ENCODE measurements at places on chromosomes 11 and 22.

DNA sequence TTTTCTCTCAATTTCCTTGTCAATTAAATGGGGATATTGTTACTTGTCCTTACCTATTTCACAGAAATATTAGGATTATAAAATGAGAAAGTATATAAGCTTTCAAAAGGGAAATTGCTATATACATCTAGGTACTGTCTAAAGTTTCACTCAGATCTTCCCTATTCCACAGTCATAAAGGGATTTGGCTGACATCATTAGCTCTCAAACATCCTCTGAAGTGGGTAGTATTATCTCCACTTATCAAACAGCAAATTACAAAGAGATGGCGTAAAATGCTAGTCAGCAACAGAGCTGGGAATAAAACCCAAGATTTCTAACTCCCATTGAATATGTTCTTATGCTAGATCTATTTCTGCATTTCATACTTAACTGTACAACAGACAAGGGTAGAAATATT, 50.9 kb downstream of the SLC25A17 start:
- no peak for DNase-seq

GRCh38 chr11:74269161-74269811, 42.2 kb downstream of the P4HA3 start:
- DNase-seq = no peak

DNA sequence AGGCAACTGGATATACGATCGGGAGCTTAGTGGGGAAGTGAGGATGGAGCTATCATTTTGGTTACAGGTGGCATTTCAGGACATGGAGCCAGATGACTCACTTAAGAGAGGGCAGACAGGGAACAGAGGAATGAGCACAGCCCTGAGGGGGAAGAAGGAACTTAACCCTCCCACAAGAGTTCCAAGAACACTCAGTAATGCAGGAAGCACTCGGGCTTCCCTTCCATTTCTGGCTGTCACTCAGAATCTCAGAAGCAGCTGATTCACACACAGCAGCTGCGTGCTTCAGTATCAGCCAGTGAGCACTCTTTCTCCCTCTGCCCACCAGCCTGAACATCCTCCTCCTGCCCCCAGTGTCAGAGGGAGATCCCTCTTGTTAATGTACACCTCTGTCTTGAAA, 34.8 kb downstream of the EFCAB6 start:
- no peak for DNase-seq

DNA sequence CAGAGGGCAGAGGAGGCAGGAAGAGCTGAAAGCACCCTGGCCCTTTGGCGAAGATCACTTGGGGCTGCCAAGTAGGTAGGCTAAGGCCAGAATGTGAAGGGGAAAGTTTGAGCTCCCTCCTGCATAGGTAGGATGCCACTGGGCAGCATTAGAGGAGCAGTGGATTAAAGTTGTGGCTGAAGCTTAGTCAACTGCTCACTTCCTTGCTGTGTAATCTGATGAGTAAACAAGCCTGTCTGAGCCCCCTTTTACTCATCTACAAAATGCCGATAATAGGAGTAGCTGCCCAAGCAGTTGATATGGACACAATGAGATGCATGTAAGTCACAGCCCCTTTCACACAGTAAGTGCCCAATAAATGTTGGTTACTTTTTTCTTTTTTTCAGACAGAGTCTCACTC, 216.4 kb downstream of the MN1 start:
- no peak for DNase-seq

DNA sequence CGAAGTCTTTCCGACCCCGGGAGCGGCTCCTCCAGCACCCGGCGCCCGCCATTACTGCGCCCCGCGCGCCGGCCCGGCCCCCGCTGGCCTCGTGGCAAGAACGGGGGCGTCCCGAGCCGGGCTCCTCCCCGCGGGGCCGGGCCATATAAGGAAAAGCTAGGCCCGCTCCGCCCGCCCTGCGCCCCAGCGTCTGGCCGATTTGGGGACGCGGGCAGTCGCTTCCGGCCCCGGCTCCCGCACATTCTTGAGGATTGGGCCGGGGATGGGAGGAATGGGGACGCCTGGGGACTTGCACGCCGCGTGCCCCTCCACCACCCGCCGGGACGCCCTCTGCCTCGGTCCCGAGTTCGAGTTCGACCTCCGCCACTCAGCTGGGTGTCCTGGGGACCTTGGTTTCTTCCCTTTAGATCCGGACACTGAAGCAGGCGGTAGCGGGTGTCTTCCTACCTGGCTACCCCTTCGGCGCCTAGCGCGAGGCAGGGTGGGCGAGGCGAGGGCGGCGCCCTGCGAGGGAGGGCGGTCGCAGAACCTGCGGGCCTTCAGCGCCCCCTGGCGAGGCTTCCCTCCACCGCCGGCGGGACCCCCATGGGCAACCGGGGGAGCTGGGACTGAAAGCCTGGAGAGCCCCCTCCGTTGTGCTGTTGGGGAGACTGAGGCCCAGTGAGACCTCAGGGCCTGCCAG, 3.8 kb downstream of the SMTN start:
- peak; percentile 83 for DNase-seq

- no peak for DNase-seq
Measured at GRCh38 chr11:73386016-73386415, 9.8 kb downstream of the RELT start.

DNA sequence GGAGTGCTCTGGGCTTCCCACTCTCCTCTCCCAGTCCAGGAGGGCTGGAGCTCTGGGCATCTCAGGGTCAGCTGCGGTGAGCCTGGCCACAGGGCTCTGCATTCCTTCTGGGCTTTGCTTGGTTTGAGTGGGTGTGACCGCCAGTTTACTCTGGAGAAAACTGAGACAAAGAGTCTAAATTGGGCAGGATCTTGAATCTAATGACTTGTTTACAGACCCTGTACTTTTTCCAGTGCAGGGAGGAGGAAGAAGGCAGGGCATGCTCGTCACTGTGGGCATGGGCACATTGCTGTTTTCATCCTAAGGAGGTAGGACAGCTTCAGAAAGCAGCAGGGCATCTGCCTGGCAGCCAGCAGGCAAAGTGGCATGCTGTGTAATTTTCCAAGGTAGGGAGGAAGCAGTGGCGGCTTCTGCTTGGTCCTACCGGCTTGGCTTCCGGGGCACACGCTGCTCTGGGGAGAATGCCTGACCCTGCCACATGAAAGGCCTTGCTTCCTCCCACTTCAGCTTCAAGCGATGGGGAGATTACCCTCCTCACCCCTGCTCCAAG, 22.9 kb downstream of the FLI1 start:
- no peak for DNase-seq

DNA sequence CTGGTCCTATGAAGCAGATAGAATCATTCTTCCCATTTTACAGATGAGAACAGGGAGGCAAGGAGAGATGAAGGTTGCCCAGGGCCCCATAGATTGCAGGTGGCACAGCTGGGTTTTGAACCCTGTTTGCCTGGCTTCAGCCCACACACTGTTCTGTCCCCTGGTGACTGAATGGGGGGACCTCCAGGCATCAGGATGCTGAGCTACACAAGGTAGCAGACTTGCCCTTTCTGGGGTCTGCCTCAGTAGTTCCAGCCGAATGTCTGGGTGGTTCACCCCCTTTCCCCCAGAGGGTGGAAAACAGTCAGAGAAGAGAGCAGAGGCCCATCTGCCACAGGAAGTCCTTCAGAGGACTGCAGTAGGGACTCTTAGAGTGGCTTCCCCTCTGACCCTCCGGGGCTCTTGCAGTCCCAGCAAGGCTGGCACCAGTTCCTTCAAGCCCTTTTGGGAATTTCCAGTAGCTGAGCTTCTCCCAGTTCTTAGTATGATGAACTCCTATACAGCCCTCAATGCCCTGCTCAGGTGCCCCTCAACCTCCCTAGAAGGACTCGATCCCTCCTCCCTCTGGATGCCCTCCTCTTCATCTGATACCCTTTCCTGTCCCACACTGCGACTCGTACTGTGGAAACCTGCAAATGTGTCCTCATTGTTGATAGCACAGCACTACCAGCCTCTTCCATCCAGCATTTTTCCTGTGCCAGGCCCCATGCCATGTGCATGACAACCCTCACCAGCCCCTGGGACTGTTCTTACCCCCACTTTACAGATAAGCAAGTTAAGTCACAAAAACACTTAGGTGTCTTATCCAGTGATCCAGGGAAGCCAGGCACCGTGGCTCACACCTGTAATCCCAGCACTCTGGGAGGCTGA, 82.8 kb downstream of the IGLL1 start:
- no peak for DNase-seq

DNA sequence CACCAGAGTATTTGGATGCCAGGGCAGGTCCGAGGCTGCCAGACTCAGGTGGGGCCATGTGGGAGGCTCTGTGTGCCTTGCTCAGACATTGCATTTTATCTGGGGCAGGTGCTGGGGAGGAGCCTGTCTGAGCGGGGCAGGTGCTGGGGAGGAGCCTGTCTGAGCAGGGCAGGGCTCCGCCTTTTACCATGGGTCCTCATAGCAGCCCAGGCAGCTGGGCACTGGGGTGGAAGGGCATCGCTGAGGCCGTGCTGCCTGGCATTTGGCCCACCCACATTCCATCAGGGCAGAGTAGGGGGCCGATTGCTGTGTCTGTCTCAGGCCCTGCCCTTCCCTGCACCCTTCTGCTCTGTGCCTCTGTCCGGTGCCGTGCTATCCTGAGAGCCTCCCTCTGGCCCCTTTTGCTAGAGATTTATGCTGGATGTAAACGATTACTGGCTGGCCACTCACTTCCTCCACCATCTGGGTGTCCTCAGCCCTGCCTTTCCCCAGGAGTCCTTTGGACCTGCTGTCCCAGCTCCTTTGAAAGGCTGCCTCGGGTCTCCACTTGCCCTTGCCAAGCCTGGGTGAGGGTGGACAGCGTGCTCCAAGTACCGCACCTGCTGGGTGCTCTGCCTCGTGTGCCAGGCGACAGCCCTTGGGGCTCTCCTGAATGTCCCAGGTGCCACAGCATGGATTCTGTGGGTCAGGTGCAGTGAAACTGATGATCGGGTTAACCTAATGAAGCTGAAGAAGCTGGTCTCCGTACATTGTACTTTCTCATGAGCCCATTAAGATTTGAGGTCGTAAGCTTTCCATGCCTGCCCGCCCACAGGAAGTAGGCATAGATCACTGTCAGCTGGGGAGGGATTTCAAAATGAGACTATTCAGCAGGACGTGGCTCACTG, 281.6 kb downstream of the TBC1D22A start:
- DNase-seq = no peak

DNA sequence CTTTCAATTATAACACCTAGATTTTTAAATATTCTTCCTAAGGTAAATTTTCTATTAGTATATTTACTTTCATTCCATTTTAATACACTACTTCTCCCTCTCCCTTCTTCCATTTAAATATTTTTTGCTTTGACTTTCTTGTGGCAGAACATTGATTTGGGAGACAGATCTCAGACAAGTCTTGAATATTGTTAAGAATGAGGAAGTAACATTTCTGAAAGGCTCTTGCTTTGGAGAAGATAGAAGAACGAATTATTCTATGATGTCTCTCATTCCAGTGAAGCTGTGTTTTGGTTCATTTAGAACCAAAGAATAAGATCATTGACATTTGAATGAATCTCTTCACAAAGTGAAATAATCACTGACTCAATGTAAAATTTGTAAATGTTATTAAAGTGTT, 2.4 kb downstream of the IPO7 start:
- no peak for DNase-seq

DNA sequence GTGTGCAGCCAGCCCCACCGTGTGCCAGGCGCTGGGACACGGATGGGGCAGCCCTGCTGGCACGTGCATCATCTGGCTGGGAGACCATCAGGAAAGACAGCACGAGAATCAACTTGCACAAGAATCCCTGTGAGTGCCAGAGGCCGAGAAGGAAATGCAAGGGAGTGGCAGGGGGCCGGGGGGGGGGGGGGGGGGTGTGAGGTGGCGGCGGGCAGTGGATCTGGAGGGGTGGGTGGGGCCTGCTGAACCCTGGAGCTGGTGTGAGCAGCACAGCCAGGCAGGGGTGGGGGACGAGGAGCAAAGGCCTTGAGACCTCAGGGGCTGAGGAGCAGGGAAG, 14.0 kb upstream of the FLRT1 start:
- no peak for DNase-seq

DNA sequence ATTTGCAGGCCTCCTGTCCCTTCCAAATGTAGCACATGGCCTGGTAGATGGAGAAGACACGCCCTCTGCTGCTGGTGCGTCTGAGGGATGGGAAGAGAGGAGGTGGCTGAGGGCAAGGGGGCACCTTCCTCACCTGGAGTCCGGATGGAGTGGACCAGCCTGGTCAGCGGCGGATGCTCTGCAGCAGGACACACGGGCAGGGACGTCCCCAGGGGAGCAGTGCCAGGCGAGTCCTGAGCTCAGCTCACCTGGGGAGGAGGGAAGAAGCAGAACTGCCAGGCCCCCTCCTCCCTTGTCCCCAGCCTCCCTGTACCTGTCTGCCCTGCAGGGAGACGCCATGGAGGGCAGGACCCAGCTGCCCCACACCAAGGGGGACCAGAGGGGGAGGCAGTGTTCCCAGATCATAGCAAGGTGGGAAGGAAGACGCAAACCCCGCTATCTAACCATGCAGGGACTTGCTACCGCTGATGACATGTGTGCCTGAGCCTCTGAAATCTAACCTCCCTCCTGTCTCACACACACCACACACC, 1495.9 kb downstream of the BRD1 start:
- no peak for DNase-seq

- DNase-seq = no peak
Measured at GRCh38 chr11:115390441-115390840, 113.8 kb downstream of the CADM1 start.

DNA sequence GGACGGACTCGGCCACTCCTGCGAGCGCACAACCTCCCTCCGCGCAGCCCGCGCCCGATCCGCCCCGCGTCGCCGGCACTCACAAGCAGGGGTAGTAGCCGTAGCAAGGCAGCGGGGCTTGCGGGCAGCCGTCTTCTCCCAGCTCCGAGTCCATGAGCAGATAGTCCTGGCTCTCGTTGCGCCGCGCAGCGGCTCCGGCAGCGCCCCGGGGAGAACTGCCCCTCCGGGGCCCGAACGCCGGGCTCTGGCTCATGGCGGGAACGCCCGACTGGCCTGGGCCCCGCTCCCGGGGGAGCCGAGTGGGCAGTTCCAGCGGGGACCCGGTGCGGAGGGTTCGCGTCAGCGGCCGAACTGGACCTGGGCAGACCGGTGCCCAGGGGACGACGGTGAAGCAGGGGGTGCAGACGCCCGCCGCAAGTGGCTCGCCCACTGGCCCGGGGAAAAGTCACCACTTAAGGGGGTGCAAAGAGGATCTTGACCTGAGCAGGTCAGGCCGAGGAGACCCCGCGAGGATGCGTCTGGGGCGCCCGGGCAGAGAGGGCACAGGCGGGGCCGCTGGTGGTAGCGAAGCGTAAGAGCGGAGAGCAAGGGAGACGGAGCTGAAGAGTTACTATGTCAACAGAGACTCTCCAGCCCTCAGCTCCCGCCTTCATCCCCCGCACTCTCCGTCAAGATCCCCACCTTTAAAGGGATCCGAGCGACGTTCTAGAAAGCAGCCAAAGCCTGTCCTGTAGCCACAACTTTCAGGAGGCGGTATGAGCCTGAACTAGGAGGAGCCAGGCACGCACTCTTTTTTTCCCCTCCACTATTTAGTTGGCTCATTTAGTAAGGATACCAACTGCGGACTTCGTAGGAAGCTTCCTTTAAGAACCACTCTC, at the start of gene TRPC6:
TSS of gene TRPC6 (minus strand) at position 757 of the 878 bp plus-strand sequence. CDS start at position 253, 504 bp downstream.
- DNase-seq = no peak

DNA sequence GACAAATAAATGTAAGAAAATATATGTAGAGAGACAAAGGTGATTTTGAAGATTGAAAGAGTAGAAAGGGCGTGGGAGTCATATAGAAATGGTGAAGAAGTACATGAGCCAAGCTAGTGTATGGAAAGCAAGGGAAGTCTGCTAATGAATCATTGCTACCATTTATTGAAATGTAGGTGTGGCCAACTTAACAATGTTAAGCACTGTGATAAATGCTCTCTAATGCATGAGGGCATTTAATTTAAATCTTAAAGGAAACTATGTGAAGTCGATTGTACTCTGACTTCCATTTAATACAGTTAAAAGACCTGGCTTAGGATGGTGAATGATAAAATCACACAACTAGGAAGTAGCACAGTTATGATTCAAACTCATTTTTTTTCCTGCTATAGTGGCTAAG, 219.9 kb downstream of the CASP12 start:
- no peak for DNase-seq

- no peak for DNase-seq
Measured at GRCh38 chr22:24200619-24201212, 19.4 kb downstream of the SUSD2 start.
